ENCODE measurements at places on chromosomes 6 and 20. TPM values are rescaled to one million over a fixed set of nuclear protein-coding genes. Genes with fewer than 3 reads are reported as not detected.
A peak's percentile ranks its signal among the peaks of the same experiment; 100 is the strongest.

GRCh38 chr20:35568645-35569044 lies 26.8 kb downstream of the ERGIC3 start:
- DNase-seq, result no peak

- no peak for DNase-seq
These were observed 472 bp upstream of the PAQR8 start for GRCh38 chr6:52361414-52361944.

Gene MOG
- polyA plus RNA-seq, result 0.06 TPM

DNA sequence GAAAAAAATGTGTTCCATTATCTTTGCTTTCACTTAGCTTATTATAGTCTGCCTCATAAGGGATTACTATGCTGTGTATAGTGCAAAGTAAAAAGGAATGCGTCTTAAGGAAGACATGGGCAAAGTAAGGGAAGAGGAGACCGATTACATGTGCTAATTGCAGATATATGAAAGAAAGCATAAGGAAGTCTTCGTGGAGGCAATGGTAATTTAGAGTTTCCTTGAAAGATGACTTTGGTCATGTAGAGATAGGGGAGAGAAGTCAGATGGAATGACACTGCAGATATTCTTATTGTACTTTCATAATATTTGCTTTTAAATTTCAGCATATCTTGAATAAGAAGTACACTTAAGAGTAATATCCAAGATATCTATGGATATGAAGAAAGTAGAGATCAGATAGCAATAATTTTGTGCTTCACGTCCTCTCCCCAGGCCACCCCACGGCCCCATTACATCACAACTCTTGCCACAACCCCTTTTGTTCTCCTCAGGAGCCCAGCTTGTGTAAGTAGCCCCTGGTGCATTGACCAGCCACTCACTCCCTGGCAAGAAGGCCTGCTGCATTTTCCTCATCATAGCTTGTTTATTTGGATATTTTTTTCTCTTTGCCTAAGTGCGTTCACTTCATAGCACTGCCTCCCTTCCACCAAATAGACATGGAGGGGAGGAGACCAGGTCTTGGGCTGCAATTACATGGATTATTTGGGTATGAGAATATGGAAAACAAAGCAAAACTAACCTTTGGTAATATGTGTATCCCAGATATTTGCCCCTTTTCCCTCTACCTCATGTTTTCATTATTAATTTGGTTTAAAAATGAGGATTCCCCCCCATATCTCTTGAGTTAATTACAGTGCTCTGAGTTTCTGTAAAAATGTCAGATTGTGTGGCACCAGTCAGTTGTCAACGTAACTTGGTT lies 30.7 kb upstream of the COL10A1 start:
- DNase-seq, result no peak

DNA sequence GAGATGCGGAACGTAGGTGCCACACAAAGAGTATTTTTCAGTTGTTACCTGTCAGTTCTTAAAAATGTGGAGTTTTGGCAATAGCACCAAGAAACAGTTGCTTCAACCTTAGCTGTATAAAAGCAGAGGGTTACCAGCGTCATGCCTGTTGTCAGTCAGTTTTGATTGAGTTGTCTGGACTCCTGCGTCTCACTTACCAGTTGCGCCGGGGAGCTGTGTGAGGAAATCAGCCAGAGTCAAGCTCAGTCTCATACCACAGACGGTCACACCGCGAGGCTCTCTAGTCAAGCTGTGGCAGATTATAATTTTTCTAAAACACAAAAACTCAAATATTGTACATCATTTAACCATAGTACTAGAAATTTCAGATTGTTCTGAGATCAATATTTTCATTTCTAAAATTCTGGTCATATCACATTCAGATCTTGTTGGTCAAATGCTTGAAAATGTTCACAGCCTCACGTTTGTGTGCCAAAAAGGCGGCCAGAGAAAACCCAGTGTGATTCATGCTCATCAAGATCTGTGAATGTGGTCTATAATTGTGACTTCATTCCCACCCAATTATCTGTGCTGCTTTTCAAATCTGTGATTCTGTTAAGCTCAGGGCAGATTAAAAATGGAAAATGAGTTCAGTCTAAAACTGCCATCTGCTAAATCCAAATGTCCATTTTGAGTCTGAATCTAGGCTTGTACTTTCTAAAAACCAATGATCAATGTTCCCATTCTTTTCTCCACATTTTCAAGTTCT lies 37.5 kb downstream of the SASH1 start:
- no peak for DNase-seq

GRCh38 chr20:41228858-41229257 lies 88.7 kb downstream of the ZHX3 start:
- no peak for DNase-seq

DNA sequence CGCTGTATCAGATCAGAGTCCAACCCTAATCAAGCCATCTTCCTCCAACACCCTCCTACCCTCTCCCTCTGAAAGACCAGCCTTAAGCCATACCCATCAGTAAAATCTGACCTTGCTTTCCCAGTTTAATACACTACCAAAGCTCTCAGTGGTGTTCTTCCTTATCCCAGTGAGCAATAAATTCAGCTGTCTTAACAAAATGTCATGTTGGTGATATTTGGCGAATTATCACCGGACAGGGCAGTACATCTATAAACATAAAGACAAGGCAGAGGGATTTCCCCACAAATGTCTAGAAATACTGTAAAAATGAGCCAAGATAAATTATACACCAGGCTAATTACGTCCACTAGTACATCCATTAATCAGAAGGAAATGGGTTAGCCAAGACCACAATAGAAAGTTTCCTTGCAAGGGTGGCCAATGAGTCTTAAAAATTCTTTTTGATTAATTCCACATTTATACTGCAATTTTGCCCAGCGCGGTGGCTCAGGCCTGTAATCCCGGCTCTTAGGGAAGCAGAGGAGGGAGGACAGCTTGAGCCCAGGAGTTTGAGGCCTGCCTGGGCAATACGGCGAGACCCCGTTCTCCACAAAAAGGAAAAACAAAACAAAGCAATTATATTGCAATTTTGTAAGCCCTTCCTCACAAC lies 905 bp downstream of the RARS2 start:
- no peak for DNase-seq

- no peak for DNase-seq
These were observed 109.7 kb upstream of the FOXQ1 start for GRCh38 chr6:1202201-1202600.

Gene CNKSR3
- polyA plus RNA-seq, result 64.0 TPM

DNA sequence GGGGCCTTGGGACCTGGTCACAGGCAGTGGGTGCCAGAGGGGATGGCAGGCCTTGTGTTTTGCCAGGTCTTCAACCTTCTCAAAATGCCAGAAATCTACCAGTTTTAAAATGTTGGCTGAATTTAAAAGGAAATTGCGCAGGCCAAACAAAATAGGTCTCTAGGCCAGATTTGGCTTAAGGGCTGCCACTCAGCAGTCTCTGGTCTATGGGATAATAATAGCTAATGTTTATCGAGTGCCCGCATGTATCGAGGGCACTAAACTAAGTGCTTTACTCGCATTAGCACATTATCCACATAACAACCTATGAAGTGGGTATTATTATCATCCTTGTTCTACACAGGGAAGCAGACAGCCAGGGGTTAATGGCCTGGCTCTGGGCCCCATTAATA lies 11.0 kb downstream of the E2F3 start:
- DNase-seq, result no peak

Gene GRM1
- polyA plus RNA-seq, result 0.15 TPM

DNA sequence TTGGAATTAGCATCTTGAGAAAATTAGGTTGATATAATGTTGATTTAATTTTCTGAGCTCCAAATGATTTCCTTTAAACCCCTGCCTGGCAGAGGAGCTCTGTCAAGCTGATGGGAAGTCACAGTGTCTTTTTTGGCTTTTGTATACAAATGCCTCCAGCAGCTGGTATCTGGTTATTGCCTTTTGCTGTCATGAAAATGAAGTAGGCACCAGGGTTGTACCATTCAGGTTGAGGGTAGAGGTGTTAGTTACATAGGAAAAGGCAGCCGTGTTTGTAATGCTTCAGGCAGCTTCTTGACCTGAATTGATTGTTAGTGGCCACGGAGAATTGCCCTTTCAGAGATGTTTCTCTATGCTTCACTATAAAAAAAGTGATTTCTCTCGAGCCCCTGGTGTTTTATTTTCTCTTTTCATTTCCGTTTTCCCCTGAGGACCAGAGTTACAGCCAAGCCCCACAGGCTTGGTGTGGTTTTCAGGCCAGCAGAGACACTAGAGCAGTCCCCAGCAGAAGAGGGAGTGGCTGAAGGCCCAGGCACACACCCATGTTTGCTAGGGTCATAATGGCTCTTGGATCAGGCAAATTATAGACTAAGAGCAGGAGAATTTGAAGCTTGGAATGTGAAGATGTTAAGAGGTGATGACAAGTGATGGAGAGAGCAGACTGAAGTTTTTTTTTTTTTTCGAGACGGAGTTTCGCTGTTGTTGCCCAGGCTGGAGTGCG lies 21.6 kb downstream of the CMTR1 start:
- DNase-seq, result no peak

GRCh38 chr6:154382740-154383139 lies 26.1 kb upstream of the IPCEF1 start:
- no peak for DNase-seq

DNA sequence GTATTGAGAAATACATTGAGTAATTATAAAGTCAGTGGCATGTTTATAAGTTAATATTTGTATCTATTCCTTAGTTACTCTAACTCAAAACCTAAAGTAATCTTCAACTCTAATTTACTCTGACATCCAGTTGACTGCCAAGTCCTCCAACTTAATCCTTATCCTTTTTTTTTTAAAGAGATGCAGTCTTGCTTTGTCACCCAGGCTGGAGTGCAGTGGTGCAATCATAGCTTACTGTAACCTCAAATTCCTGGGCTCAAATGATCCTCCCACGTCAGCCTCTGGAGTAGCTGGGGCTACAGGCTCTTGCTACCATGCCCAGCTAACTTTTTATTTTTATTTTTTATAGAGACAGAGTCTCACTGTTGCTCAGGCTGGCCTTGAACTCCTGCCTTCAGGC lies 24.4 kb downstream of the PTPN1 start:
- DNase-seq, result no peak

- DNase-seq, result no peak
These were observed 26.1 kb downstream of the DIDO1 start for GRCh38 chr20:62900052-62900691.

GRCh38 chr6:50236164-50236563 lies 186.4 kb upstream of the DEFB112 start:
- DNase-seq, result no peak

- DNase-seq, result no peak
These were observed 18.7 kb upstream of the PLCG1 start for GRCh38 chr20:41118632-41119031.

DNA sequence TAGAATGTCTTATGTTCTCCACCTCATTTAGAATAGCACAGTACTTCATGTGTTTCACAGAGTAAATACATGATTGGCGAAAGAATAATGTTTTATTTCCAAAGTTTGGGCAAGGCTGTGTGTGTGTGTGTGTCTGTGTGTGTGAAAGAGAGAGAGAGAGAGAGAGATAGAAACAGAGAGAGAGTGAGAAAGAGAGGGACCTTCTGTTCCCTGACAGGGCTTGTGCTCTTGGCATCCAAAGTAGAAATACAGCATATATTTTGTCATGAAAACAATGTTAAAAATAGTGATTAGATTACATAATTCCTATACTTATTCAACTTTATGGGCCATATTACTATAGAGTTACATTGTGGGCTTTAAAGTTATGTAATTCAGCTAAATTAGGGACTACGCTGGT lies 201.2 kb downstream of the KIF6 start:
- no peak for DNase-seq

Gene KIAA0408
- 3.5 TPM for polyA plus RNA-seq

Gene PAK5
- 0.48 TPM for polyA plus RNA-seq

DNA sequence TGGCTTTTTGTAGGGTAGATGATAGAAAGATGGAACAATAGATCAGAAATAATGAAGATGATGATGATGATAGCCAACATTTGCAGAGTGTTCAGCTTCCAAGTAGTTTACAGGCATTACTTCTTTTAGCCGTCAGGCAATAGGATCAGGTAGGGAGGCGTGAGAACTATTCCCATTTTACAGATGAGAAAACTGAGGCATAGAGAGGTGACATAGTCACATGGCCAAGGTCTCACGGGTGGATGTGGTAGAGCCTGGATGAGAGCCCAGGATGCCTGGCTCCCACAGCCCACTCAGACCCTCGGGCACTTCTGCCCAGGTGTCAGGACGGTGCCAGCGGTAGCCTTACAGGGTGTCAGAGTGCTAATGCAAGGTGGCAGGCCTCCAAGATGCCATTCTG lies 26.0 kb upstream of the TM9SF4 start:
- DNase-seq, result no peak

GRCh38 chr6:20789162-20789561 lies 254.9 kb downstream of the CDKAL1 start:
- no peak for DNase-seq

DNA sequence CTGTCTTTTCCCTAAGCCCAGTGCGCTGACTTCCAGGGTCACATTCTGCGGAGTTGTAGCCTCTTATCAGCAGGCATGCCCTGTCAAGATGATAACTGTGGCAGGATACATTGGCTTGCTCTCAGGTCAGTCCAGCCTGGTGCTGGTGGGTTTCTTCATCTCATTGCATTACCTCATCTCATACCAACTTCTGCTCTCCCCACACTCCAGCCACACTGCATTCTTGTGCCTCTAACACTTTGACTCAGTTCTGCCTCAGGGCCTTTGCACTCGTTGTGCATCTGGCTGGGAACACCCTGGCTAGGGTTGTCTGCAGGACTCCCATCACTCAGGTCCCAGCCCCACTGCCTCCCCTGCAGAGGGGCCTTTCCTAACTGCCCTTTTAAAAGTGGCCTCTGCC lies 110.3 kb upstream of the BACH2 start:
- DNase-seq, result no peak

- peak; percentile 33 for DNase-seq
These were observed 549.8 kb downstream of the PRKN start for GRCh38 chr6:162177746-162178145.

GRCh38 chr6:48813836-48814235 lies 649.2 kb downstream of the MMUT start:
- no peak for DNase-seq

Gene C6orf163
- 3.2 TPM for polyA plus RNA-seq

Gene HAO1
- polyA plus RNA-seq, result 0.08 TPM

- DNase-seq, result no peak
These were observed 164.6 kb upstream of the FAM83B start for GRCh38 chr6:54681987-54682386.

GRCh38 chr6:155126727-155127439 lies 131.8 kb downstream of the TIAM2 start:
- no peak for DNase-seq

Gene ADGB
- polyA plus RNA-seq, result 0.31 TPM

All from right renal pelvis (tissue), 4 donors.